ENCODE measurements at places on chromosomes 2 and 18.

DNA sequence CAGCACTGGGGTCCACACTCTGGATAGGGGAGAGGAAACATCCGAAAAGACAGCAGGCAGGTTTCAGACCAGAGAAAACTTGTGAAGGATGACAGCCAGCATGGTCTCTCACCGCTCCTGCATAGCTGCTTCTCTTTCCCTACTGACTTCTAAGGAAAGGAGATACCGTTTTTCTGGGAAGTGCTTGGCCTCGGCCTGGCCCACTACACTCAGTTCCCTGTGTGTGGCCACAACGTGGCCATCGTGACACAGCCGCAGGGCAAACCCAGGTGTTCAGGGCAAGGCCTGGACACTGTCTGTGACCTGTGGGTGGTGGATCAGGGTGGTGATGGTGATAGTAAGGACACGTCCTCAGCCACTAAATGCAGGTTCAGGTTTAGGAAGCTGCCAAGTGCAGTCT lies 34.2 kb upstream of the ACAA2 start:
- DNase-seq, result no peak

- no peak for DNase-seq
Measured at GRCh38 chr2:27729198-27729597, 42.3 kb upstream of the MRPL33 start.

- DNase-seq, result no peak
Measured at GRCh38 chr2:84395820-84396219, 63.3 kb downstream of the SUCLG1 start.

GRCh38 chr2:32360416-32360815 lies 3.6 kb downstream of the BIRC6 start:
- DNase-seq, result no peak

GRCh38 chr2:88832311-88832991 lies 141.0 kb downstream of the RPIA start:
- no peak for DNase-seq

DNA sequence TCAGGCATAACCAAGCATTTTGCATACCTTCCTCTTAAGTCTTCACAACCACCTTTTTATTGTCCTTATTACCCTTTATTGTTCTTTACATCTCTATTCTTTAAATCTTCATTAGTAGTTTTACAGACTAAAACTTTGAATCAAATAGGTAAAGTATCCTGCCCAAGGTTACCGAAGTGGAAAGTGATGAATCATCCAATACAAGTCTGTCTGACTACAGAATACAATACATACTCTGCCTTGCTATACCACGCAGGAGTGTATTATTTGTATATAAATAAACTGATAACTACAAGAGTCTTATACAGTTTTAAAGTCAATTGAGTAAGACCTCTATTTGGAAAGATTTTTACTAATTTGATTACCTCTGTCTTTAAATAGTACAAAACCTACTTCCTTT lies 196.0 kb downstream of the ZEB2 start:
- no peak for DNase-seq

GRCh38 chr2:2758793-2759367 lies 427.8 kb upstream of the MYT1L start:
- DNase-seq, result no peak

GRCh38 chr2:187434342-187434785 lies 13.7 kb downstream of the CALCRL start:
- DNase-seq, result no peak

DNA sequence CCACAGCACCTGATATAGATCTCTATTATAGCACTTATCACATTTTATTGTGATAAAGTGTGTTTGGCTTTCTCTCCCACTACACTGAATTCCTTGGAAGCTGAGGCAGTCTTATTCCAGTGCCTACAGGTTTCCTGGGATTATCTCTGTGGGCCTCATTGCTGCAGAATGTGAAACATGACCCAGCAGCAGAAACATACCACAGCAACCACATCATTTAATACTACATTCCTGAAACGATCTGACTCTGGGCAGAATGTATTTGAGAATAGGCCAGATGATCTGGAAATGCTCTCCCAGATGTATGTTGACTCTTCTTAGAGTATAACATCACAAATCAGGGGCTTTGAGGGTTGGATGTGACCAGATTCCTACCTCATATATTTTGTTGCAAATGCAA lies 323.5 kb upstream of the TANK start:
- DNase-seq, result no peak

GRCh38 chr18:12283666-12284065 lies 24.4 kb upstream of the TUBB6 start:
- no peak for DNase-seq

DNA sequence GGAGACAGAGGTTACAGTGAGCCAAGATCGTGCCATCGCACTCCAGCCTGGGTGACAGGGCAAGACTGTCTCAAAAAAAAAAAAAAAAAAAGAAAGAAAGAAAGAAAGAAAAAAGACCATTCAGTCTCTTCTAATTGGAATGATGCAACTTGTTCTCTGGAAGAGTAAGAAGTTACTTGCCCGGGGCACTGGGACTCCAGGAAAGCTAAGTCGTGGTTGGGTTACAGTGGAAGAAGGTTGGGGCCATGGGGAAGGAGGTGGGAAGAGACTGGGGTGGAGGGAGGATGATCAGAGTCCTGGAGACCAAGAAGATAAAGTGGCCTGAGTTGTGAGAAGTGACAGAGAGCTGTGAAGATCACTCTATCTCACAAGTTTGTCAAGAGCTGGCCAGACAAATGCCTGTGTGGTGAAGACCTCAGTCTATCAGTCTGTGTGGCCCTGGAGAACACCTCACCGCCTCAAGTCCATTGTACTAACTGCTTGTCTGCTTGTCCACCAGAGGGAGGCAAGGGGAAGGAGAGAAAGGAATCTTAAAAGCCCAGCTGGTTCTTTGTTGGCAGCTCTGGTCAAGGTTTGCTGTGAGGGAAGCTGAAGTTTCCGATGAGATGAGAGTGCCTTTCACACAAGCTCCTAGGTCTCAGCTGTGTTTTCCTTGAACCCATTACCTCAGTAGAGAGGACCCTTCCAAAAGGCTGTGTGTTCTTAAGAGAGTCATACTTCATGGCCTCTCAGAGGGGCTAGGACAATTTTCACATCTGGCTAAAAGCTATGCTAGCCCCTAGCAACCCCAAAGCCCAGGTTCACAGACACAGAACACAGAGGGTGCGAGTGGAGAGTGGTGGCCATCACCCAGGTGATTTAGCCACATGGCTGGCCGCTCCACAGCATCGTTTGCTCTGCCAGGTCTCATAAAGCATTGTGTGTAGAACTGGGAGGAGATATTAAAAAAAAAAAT lies 72.0 kb upstream of the TMEM178A start:
- peak; percentile 10 for DNase-seq

DNA sequence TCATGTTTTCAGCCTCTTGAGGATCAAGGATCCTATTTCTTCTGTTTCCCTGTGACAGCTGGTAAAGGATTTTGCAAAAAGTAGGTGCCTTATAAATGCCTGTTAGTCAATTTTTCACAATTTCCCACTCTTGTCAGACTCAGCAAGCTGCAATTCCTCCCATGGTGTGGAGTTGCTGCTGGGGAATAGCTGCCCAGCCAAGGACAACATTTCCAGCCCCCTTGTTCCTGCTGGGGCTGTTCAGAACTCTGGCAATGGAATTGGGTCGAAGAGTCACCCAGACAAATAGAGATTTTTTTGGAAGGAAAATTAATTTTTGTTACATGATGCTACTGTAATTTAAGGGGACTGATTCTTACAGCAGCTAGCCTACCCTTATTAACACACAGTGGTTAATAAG lies 43.7 kb downstream of the FSHR start:
- DNase-seq, result no peak

DNA sequence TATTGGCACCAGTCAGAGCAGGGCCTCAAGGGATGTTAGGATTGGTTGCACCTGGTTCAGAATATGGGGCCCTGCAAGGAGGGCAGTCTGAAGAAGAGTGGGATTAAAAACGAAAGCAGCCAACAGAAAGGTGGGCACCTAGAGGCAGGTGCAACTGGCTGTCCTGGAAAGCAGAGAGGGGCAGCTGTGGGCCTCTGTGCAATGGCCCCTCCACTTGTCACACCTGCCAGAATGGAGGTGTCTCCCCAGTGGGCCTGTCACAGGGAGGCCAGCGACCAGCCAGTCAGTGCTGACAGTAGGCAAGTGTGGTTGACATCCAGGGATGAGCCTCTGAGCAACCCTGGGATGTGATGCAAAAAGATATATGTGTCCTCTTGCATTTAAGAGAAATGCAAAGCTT lies 37.7 kb downstream of the INPP4A start:
- DNase-seq, result no peak

- no peak for DNase-seq
Measured at GRCh38 chr2:45258311-45258710, 249.1 kb upstream of the SIX2 start.

DNA sequence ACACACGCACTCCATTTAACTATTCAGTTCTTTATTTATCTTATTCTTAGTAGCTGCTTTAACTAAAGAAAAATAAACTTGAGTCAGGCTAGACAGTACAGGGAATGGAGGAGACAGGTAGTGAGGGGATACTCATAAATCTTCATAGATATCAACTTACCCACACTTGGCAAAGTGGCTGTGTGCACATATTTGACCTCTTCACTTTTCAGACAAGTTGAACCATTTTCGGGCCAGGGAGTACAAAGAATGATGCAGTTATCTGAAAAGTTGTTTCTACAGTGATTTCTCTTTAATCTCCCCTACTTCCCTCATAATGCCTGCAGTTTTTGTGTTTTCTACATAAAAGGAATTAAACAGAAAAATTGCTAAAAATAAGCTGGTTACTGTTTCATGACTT lies 307.5 kb downstream of the GULP1 start:
- DNase-seq, result no peak

DNA sequence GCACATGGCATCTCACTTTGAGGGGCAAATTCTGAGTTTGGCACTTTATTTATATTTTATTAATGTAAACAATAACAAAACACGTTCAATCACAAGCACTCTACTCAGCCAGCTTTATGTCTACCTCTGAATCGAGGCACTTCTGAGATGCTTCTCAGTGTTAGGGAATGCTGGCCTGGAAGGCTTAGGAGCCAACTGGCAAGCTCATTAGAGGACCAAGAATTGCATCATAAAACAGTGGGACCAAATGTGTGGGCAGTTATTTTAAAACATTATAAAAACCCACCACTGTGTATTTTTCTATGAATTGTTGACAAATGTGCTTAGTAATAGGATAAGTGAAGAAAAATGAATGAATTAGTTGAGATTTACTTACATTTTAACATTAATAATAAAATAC lies 46.8 kb upstream of the SMIM21 start:
- DNase-seq, result no peak

- no peak for DNase-seq
Measured at GRCh38 chr18:55316486-55317184, 271.4 kb downstream of the TCF4 start.

GRCh38 chr2:31415421-31415820 lies 879 bp upstream of the XDH start:
- no peak for DNase-seq

DNA sequence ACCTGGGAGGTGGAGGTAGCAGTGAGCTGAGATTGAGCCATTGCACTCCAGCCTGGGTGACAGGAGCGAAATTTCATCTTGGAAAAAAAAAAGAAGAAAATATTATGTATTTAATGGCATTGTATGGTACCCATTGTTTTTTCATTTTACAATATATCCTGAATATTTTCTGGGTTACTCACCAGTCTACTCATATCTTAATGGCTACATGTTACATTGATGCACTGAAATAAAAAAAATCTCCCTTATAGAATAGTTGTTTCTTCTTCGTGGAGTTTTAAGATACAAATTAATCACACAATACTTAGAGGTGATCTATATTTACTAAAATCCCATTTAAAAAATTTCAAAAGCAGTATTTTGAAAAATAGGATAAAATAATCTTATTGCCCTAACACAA lies 66.3 kb upstream of the XPO1 start:
- no peak for DNase-seq

DNA sequence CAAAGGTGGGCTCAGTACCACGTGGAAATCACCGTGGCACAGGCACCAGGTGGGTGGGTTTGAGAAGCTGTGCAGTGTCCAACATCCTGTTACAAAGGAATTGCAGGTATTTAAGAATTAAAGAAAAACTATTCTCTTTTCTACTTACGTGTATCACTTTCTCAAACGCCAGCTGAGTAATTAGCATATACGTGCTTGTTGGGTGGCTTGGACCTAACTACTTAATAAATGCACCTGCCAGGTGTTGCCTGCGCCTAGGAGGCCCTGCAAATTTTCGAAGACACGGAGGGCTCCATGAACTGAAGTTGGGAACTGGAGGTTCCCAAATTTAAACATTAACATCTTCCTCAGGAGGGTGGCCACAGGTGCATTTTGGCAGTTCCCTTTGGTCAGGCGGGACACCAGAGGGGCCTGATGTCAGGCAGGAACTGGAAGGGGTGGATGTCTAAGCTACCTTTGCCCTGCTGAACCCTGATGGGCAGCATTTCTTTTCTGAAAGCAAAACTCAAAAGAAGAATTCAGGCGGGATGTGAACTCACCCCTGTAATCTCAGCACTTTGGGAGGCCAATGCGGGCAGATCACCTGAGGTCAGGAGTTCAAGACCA lies 84.8 kb downstream of the HS6ST1 start:
- DNase-seq, result no peak

GRCh38 chr2:160303076-160303475 lies 103.0 kb upstream of the ITGB6 start:
- DNase-seq, result no peak

DNA sequence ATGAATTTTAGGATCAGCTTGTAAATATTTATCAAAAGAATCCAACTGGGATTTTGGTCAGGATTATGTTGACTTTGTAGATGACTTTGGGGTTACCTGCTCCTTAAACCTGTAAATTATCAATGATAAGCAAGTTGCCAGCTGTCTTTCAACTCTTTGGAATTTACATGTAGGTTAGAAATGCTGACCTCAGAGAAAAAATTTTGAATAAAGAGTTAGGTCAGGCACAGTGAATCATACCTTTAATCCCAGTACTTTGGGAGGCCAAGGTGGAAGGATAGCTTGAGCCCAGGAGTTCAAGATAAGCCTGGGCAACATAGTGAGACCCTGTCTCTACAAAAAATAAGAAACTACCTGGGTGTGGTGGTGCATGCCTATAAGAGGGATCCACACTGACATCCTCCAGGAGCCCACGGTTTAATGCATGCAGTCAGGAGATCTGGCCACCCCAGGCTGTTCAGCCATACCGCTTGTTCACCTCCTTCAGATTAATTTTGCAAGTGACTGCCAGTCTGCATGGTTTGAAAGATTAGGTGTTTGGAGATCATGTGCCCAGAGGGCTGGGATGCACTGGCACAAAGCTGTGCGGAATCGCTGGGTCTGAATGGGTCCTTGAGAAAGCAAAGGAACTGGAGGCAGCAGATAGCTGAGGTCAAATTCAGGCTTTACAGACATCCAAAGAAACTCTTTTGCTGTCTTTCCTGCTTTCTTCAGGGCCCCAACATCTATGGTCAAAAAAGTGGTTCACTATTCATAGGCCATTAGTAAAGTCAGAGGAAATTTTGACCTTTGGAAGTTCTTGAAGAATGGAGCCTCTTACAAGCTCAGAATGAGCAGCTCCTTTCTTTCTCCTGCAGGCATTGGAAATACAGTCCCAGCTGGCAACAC lies 83.4 kb upstream of the TXNDC2 start:
- no peak for DNase-seq

DNA sequence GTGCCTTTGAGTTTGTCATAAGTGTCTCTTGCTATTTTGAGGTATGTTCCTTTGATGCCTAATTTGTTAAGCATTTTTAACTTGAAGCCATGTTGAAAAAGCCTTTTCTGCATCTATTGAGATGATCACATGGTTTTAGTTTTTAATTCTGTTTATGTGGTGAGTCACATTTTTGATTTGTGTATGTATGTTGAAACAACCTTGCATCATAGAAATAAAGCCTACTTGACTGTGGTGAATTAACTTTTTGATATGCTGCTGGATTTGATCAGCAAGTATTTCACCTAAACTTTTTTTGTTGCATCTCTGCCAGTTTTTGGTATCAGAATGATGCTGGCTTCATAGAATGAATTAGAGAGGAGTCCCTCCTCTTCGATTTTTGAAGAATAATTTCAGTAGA lies 469.7 kb downstream of the CDH2 start:
- no peak for DNase-seq

Data from amygdala (tissue), 56 donors.